HuH-7.5 (cell line): ENCODE measurements at places on chromosomes 6 and 20.
A peak's percentile ranks its signal among the peaks of the same experiment; 100 is the strongest.

DNA sequence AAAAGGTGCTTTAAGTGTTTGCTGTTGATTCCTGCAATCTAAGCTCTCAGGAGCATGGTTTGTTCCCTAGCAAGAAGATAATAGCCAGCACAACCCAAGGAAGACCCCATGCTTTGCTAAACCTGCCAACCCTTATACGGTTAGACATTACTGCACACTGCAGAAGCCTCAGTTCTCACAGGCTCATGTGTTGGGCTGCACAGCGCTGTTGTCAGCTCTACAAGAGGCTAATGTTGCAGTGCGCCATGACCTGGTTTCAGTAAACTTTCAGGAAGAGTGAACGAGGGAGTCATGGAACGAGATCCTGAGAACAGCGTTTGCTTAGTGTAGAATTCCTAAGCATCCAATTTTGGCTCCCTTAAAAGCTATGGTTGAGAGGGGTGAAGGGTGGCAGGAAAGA, 218.5 kb downstream of the ARHGAP18 start:
- DNase-seq = no peak

DNA sequence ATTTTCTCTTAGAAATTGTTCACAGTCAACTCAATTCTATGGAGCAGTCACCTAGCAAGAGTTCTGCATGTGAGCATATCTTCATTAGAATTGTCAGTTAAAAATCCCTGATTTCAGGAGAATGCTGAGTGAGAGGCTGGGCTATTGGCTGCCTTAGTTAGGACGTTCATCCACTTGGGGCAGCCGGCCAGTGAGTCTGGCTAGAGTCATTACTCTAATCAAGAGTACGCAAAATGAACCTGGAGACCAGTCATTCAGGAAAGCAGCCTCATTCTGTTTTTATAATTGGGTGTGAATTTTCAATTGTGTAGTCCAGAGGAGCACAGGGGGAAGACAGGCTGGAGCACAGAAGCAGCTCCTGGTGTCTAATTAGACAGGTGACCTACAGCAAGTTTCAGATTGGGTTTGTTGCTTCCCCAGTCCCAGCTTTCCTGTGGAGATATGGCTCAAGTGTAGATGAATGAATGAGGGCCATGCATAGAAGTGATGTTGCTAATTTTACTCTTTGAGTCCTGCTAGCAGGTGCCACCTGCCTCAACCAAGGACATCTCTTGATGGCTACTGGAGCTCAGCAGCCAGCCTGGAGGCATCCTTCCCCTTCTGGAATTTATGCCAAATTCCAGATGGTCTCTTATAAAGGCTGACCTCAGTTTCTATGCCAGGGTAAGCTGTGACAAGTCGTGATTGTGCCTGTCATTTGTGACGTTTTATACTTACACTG, 265.7 kb downstream of the NKAIN2 start:
- DNase-seq = no peak

GRCh38 chr20:49515586-49515985, 33.1 kb upstream of the KCNB1 start:
- DNase-seq = no peak

DNA sequence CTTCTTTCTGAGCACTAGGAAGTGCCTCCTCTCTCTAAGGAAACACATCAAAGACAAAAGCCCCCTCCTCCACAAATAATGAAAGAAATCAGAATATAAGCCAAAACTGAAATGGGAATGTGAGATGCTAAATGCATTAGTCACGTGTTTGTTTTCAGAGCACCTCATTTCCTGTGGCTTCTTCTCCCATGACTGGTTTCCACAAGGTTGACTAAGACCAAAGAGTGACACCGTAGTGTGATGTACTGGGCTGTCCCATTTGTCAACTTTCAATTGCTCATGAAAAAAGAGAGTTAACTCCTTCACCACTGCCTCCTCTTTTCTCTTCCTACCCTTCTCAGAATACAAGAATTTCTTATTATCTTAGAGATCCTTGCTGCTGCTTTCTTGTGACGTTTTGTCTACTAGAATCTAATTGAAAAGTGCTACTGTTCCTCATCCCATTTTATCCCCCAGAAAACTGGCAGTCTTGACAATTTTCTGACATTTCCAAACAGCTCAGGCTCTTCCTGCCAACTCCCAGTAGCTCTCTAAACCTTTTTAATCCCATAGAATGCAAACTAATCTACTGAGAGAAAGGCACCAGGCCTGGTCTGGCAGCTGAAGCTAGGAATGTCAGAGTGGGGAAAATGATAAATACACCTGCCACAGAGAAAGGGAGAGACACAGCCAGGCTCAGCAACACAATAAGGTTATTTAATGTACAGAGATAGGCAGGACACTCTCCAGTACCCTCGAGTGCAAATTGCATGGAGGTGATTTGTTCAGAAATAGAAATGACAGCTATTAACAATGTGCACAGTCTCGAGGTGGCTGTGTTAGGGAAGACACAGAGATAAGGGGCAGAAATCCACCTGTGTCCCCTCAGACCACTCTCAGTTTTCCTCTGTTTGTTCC, 671.7 kb upstream of the NRSN1 start:
- DNase-seq = no peak

GRCh38 chr6:126618639-126619343, 278.9 kb downstream of the CENPW start:
- DNase-seq = no peak

DNA sequence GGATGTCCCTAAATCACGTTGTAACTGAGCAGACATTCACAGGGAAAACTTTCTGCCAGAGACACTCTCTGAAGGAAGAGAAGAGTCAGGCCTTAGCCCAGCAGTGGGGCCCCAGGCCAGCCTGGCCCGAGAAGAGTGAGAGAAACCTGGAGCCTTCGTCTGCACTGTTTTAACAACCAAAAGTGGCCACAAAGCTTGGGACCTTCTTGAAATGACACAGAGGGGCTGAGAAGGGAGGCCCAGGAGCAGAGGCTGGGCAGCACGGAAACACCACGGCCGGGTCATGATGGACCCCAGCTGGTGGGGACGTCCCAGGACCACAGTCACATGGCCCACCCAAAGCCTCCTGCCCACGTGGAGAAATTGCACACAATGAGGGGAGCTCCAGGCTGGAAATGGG, 126.8 kb upstream of the THBS2 start:
- DNase-seq = no peak

GRCh38 chr6:38671885-38672467, 31.0 kb downstream of the GLO1 start:
- peak; percentile 43 for DNase-seq

GRCh38 chr6:108383981-108384380, 89.1 kb downstream of the AFG1L start:
- DNase-seq = no peak

- no peak for DNase-seq
Observed at GRCh38 chr6:26428206-26428605, 12.1 kb upstream of the BTN3A3 start.

DNA sequence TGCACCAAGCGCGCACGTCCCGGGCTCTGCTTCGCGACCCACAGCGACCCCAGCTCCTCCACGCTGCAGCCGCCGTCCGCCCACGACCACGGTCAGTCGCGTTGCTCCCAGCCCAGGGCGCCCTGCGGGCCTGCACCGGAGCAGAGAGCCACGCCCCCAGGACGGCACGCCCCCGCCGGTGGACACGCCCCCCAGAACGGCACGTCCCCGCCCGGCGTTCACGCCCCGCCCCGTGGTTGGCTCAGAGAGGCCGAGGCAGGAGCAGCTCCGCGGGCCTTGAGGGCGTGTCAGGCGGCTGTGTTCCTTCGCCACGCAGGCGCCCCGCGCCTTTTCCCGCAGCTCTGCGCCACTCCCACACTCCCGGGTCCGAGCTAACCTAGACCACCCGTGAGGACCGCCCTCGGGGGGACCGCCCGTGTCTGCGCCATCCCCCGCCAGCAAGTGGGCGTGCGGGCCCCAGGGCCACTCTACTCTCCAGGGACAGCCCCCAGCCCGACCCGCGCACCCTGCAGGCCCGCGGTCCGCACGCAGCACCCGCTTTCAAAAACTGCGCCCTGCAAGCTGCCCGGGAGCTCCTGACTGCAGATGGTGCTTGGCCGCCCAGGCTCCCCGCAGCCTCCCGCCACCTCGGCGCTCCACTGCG, at the start of gene RNASET2:
TSS of gene RNASET2 (minus strand) at position 107 of the 643 bp plus-strand sequence. CDS start 368 bp downstream, outside the sequence.
- DNase-seq = peak; percentile 76

- no peak for DNase-seq
Observed at GRCh38 chr6:33854572-33855030, 50.8 kb upstream of the MLN start.

- no peak for DNase-seq
Observed at GRCh38 chr6:149895048-149895590, 2.8 kb downstream of the RAET1E start.

DNA sequence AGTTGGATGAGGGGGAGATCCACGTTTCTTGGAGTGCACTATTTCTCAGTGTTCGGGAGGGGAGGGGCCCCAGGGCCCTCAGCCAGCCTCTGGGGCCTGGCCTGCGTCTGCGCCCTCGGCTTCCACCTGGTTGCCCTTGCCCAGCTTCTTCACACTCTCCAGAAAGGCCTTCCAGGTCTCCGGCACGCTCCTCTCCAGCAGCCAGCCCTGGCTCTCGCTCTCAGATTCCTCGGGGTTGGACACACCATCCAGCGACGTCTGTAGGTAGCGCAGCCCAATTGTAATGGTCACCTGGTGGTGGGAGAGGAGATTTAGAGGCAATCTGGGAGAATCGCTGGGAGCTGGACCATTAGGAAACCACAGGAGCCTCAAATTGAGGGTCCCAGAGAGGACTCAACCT, 24.2 kb downstream of the PRPH2 start:
- no peak for DNase-seq

DNA sequence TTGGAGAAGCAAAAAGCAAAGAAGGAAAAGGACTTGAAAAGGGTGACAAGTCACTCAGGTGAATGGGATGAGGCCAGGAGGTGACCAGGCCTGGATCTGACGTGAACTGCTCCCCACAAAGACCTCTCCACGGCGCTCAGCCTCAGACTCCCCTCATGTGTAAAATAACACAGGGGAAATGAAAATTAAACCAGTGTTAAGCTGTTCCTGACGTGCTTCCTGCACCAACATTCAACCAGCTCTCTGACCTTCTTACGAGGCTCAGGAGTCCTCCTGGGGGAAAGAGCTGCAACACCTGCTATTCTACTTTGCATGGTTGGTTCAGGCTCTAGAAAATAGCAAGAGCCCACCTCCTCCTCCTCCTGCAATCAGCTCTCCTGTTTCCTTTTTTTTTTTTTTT, 256.7 kb downstream of the ATXN1 start:
- no peak for DNase-seq

DNA sequence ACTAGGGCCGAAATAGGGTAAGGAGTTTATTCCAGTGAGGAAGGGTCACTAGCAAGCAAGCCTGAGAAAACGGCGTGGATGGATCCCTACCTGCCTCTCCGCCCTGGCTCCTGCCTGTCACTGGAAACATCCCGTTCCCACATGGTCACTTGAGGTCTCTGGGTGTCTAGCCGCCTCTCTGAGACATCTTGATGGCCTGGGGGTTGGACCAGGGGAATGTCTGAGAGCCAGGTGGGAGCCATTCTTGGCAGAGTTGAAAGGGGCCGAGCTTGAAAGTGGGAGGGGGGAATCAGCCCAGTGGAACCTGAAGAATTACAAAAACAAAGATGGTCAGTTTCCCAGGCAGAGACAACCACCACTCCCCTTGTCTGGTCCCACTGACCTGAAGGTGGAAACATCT, 961 bp downstream of the CCHCR1 start:
- no peak for DNase-seq

DNA sequence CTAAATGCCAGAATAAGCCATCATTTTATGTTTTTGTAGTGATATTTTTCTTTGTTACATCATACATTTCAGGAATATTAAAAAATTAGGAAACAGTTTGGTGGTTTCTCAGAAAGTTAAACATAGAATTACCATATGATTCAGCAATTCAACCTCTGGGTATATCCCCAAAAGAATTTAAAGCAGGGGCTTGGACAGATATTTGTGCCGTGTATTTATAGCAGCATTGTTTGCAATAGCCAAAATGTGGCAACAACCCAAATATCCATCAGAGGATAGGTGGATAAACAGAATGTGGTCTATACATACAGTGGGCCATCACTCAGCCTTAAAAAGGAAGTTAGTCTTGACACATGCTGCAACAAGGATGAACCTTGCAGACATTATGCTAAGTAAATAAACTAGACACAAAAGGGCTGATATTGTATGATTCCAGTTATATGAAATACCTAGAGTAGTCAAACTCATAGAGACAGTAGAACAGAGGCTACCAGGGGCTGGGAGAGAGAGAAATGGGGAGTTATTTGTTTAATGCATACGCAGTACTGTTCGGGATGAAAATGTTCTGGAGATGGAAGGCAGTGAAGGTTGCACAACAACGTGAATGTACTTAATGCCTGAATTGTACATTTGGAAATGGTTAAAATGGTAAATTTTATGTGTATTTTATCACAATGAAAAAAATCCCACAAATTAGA, 18.9 kb upstream of the TRAF3IP2 start:
- no peak for DNase-seq

- no peak for DNase-seq
Observed at GRCh38 chr6:158340252-158340651, 28.0 kb downstream of the TULP4 start.

- no peak for DNase-seq
Observed at GRCh38 chr6:88298066-88298845, 132.1 kb upstream of the CNR1 start.

DNA sequence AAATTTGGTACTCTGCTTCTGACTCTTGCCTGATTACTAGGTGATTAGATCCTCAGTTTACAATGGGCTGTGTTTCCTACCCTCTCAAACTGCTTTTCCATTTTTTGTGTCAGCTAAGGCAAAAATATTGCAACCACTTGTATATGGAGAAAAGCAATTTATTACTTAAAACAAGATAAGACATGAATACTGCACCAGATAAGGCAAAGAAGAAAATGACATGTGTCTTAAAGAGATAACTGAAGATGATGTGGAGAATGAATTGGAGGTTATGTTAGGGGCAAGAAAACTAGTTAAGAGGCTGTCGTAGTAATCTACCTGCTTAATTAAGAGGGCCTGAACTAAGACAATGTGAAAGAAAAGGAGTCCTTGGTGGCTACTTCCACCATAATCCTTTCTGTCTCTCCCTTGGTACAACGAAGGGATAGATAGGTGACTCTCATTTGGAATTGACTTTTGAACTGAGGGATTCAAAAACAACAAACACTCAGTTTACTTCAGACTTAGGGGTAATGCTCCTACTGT, 16.3 kb upstream of the REV3L start:
- DNase-seq = no peak

- no peak for DNase-seq
Observed at GRCh38 chr6:30091577-30092381, 16.2 kb upstream of the RNF39 start.
